ENCODE measurements at places on chromosomes 5 and 9.

- DNase-seq, result no peak
These were observed 170.3 kb upstream of the PRR16 start for GRCh38 chr5:120293796-120294195.

DNA sequence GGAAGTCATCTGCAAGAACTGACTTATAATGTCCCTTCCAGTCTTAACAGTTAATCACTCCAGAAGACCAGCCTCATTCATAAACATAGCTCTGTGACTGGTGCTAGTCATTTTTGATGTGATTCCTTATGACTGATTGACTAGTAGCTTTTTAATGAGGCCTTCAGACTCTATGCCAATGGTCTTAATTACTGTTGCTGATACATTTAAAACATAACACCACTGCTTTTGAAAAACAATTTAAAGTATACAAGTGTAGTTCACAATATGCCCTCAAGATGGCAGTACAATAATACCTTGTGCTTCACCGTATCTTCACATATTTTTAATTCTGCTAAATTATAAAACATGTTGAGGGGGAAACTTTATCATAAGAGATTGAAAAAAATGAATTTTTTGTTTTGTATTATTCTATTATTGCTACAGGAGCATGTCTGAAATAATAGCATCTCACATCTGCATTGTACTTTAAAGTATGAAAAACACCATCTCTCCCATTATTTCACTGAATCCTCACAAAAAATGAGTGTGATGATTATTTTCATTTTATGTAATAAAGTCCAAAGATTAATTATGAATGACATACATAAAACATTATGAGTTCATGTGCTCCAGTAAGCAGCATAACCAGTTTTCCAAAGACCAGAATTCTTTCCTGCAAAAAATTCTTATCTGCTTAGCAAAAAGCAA lies 55.2 kb upstream of the SHISAL2B start:
- no peak for DNase-seq

DNA sequence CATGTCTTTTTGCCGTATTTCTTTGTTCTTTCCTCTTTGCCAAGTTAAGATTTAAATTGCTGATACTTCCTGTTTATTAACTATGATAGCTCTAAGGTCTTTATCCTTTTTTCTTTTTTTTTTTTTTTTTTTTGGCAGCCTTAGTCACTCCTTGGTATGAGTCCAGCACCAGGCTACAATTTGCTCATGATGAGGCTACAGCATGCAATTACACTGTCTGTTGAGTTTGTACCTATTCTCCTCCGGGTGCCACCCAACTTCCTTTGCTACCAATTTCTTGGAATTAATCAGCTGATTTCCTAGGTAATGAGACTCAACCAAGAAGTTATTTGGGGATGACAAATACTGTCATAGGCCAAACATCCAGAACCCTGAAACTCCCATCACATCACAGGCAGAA lies 25.5 kb downstream of the ACTL7B start:
- DNase-seq, result no peak

DNA sequence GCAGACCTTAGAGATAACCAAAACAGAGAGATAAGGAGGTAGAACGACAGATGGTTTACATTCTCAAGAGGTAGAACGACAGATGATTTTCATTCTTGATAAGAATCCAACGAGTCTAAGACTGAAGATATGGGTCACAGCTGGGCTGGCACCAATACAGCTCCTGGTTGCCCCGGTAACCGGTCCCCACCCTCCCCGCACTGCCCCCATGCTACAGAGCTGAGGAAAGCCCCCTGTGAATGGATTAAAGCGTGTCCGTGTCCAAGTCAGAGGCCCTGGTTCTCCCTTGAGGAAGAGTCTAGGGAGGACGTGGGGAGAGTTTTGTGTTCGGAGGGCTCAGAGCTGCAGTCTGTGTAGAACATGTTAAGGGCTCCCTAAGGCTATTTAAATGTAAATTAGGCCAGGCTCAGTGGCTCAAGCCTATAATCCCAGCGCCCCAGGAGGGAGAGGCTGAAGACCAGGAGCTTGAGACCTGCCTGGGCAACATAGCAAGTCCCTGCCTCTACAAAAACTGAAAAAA lies 8.1 kb downstream of the IDNK start:
- no peak for DNase-seq

GRCh38 chr9:130450344-130451003 lies 5.7 kb downstream of the ASS1 start:
- no peak for DNase-seq

DNA sequence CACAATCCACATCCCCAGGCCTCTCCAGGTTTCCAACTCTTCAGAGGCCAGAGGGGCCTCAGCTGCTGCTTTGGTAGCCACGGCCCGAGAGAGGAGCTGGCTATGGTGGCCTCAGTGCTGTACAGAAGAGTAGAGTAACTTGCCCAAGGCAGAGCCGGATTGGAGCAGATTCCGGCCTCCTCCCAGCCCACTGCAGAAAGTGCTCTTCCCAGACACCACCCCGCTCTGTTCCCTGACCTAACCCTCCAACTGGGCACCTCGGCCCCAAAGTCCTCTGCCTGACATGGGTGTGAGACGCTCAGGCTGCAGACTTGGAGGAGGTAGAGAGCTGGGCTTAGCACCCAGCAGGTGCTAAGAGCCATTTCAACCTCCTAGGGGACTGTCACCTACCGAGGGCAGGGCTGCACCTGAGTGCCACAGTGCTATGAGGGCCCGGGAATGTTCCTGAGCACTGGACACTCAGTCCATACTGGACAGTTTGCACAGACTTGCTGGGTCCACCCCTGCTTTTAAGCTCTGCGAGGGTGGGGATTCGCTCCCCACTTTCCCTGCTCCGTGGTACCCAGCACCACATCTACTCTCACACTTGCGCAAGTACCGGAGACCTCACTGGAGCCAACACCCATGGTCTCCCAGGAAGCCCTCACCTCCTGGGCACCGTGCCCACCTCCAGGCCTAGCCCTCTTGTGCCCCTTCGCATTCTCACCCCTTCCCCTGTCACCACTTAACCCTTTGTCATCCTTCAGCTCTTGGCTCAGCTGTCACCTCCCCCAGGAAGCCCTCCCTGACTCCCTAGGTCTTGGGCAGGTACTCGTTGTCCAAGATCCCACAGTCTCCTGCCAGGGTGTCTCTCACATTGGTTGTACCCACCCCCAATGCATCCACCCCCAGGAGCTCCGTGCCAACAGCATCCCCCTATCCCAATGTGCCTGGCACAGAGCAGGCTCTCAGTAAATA lies 49.8 kb downstream of the DBH start:
- DNase-seq, result no peak

DNA sequence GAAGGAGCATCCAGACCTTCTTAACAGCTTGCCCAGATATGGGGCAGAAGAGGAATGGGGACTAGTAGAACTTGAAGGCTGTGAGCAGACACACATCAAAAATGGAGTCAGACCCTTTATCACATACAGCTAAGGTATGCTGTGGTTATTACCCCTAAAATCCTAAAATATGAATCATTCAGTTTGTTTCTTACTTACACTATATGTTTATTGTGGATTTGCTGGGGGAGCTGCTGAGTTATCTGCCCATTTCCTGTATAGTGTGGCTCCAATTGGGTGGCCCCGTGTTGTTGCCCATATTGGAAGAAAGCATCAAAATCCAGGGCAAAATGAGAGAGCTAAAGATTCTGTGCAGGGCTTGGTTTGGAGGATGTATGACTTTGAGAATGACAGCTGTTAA lies 56.9 kb downstream of the AP3S1 start:
- no peak for DNase-seq

DNA sequence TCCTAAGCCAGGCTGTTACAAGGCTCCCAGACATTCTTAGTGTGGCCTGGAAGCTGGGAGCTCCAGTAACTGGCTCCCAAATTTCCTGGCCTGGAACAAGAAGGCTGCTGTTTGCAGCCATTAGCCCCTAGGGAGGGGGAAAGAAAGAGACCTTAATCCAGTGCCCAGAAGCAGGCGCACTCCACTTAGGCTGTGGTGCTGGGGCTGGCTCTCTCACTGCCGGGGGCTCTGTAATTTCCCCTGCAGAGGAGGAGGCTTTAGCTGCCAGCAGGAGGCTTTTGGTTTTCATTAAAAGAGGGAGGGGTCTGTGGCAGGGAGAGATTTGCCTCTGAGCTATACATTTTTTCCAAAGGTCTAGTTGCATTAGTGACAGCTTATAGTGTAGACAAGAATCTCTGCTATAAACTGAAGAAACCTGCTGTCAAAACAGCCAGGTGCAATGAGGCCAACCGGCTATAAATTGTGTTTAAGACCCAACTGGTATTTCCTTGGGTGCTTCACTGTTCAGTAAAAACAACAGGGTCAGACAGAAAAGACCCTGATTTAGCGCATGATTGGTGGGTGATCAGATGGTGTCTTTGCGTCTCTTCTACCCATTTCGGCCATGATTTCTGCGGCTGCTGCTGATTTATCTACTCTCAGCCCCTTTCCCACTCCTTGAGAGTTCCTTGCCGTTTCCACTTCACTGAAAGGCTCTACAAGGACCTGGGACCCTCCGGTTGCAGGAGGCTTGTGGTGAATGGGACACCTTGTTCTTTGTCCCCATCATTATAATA lies 254.6 kb downstream of the AOPEP start:
- no peak for DNase-seq

GRCh38 chr5:14068136-14068535 lies 75.0 kb upstream of the TRIO start:
- DNase-seq, result no peak

- DNase-seq, result no peak
These were observed 36.3 kb downstream of the MSX2 start for GRCh38 chr5:174760721-174761120.

DNA sequence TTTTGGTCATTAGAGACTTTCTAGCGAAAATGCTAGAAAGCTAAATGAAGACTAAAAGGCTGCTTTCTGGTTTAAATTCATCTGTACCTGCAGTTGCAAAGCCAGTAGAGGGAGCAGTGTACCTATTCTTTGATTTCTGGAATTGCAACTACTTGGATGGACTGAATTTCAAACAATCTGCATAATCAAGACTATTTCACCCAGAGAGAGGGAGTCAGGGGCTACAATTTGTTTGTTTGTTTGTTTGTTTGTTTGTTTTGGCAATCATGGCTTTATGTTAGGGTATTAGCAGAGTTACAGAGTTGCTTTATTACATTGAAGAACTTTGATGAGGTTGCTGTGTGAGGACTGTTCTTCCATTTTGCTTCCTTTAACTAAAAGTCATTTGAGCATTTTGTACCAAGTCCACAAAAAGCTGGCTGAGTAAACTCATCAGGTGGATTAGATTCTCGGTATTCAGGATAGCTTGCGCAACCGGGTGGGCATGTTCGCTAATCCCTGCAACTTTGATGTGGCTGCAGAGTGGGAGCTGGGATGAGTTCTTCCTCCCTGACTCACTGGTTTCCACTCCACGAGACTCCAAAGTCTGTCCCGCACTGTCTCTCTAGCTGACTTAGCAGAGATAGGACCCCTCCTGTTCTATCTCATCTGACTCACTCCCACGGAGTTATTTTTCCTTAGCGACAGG lies 80.0 kb upstream of the TUT7 start:
- no peak for DNase-seq

- no peak for DNase-seq
These were observed 23.4 kb upstream of the GALNT10 start for GRCh38 chr5:154166901-154167791.

DNA sequence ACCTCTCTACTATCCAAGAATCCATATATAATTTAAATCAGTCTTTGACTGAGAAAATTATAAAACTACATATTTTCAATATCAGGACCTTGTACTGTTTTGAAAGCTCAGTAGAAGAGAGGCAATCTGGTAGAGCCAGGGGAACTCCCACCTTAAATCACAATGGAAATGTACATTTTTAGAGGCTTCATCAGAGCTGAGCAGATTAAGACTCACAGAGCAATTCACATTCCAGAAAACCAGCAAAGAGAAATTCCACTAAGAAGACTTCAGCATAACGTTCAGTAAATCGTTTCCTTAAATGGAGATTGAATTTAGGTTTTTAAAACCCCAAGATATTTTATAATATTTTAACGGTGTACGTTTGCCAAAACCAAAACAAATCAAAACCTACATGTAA lies 227.8 kb upstream of the TRPM3 start:
- DNase-seq, result no peak
